ENCODE measurements at places on chromosomes 7 and 10.

DNA sequence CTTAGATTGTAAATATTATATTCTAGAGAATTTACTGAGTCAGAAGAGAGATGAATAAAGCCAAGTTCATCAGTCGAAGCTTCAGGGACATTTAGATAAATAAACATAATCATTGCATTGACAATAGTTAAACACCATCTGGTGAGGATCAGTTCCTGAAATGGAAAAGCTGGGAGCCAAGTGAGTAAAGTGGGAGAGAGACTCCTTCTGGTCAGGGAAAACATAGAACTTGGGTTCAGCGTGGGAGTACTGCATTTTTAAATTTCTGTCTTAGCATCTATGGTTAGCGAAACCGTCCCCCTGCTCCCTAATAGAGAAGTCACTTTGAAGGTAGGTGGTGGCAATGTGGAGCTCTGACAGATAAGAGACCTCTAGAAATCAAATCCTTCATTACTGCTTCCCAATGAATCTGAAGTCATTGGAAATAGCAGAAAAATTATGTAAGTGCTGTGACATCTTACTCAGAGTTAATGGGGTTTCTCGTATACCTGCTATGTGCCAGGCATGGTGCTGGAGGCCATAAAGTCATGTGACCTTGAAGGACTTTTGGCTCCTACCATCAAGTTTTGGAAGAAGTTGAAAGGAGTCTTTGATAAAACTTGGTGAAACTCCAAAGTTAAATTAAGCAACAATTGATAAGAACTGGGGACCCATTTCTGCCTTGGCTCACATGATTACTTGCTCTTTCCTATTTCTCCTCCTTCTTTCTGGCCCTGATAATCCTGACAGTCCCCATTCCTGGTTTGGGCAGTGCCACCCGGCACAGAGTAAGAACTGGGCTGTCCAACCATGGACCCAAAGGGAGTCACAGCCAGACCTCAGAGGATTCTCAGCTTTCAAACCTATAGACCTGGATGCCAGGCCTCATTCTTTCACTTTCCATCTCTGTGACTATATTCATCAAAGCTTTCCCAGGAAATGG lies 211.2 kb downstream of the C7orf25 start:
- no peak for DNase-seq

DNA sequence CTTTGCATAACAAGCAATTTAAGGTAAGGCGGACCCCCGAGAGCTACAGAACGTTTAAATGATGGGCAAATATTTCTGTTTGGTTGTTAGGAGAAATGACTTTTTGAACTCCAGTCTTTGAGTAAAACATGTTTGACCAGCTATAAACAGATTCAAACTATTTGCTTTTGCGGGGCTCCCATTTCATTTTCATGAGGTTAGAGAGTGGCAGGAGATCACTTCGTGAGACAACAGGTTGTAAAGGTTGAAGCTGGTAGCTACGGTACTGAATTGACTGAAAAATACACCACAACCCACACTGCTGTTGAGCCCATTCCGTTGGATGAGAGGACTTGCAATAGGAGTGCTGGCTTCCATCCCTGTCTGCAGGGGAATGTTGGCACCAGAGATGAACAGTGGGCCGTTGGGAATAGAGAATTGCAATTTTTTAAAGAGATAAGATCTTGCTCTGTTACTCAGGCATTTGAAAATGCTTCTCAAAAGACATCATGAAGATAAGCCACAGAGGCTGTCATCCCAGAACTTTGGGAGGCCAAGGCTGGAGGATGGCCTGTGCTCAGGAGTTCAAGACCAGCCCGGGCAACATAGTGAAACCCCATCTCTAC lies 65.7 kb upstream of the CARD11 start:
- DNase-seq: no peak

DNA sequence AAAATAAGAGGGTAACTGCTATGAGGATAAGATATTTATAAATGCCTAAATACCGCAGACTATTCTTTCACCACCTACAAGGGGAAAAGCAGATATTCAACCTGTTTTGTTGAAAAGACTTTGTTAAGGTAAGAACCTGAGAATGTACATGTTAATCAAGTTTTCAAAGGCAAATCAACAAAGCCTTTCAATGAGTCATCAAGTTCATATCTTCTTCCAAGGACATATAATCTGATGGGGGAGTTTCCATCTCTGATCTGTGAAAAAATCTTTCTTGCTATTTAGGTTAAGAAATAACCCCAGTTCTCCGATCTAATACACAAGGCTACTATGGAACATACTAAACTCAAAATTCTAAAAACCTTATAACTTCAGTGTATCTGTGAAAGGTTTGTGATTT lies 40.0 kb upstream of the ANLN start:
- DNase-seq: no peak

GRCh38 chr10:46516660-46517416 lies 39.6 kb downstream of the GPRIN2 start:
- DNase-seq: no peak

DNA sequence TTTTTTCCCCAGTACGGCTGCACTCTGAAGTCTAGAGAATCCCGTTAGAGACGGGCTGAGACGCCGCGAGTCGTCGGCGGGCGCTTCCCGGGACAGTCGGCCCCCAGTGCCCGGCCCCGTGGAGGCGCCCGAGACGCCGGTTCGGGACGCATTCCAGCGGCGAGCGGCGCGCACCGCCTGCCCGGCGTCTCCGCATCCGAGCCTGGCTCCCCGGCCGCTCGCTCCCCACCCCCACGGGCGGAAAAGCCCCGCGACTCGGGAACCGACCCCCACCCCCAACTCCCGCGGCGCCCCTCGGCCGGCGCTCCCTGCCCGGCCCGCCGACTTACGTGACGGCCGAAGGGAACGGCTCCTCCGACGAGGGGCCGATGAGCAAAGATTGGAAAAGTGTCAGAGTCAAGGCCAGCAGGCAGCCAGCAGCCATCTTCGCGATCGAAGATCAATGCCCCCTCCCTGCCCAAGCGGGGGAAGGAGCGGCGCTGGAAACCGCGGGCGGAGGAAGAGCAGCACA lies 486 bp downstream of the CACNA2D1 start:
- no peak for DNase-seq

GRCh38 chr10:47116445-47116844 lies 183.6 kb upstream of the GDF10 start:
- no peak for DNase-seq

GRCh38 chr7:75867390-75867717 lies 11.5 kb upstream of the RHBDD2 start:
- no peak for DNase-seq

DNA sequence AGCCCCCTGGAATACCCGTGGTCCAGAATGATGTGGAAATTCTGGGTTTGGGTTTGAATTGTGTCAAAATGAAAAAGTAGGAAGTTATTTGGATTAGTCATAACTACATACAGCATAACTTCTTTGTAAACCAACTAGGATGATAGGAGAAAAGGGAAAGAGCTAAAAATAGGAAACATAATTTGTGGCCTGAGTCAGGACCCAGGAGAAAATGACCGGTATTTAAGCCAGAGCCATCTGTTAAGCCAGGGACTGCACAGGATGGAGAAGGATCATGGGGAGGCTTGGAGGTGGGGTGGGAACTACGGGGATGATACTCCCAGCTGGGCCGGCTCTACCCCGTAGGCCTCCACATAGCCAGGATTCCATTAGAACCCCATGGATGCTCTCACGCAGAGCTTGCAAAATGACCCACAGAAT lies 98.6 kb downstream of the MYOF start:
- DNase-seq: no peak

GRCh38 chr7:26964156-26964808 lies 99.9 kb upstream of the SKAP2 start:
- no peak for DNase-seq

- no peak for DNase-seq
These were observed 1.4 kb upstream of the IL6 start for GRCh38 chr7:22725585-22725984.
